ENCODE measurements at places on chromosomes 2 and 18.

DNA sequence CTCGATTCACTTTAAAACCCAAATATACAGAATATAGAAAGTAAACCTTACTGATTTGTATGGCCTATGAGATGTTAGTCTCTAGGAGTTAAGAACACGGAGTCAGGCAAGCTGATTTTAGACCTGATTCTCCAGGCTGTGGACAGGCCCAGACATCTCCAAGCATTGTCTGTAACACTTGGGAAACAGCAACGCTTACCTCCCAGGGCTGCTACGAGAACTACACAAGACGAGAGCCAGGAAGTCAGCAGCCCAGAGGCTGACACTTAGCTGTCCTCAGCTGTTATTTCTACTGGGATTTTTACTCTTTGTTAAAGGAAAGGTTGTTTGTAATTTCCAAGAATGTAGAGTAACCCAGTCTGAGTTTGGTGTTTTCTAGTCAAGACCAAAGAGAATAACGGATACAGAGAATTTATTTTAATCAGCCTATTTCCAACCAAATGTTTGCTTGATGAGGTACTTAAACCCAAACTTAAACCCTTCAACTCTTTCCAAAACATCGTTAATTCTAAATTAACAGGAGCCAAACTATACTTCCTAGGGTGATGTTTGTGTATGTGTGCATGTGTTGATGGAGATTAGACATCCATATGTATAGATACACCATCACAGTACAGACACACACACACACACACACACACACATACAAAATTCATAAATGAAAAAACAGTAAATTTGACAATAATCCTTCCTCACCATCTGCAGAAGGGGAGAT is 123.4 kb downstream of the LAMA1 start:
- DNase-seq = no peak

- no peak for DNase-seq
These were observed 282.1 kb upstream of the HS6ST1 start for GRCh38 chr2:128600581-128601297.

DNA sequence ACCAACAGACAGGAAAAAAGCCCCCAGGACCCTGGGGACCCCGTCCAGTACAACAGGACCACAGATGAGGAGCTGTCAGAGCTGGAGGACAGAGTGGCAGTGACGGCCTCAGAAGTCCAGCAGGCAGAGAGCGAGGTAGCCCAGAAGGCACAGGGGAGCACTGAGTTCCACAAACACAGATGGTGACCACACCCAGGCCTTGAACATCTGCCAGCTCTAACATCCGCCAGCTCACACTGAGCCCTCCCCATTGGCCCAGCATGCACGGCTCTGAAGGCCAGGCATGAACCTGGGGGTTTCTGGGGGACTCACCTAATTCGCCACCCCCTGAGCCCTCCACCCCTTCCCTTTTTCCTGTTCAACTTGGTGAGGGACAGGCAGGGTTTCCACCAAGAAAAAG is 25.6 kb upstream of the PRLH start:
- DNase-seq = no peak

DNA sequence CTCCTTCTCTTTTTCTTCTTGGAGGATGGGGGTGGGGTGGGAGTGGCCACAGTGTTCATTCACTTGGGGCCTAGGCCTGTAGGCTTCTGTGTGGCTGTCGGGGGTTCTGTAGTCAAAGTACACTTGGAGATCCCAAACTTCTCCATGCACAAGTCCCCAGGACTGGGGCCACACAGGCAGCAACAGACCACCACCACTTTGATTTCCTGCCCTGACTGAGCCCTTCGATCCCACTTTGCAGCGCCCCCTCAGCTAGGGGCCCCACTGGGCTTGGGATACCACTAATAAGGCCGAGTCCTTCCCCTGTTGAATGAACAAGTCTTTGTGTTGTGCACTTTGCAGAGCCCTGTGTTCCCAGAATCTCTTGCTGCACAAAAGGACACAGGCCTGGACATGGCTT is 5.5 kb upstream of the TEX51 start:
- DNase-seq = peak; percentile 12

DNA sequence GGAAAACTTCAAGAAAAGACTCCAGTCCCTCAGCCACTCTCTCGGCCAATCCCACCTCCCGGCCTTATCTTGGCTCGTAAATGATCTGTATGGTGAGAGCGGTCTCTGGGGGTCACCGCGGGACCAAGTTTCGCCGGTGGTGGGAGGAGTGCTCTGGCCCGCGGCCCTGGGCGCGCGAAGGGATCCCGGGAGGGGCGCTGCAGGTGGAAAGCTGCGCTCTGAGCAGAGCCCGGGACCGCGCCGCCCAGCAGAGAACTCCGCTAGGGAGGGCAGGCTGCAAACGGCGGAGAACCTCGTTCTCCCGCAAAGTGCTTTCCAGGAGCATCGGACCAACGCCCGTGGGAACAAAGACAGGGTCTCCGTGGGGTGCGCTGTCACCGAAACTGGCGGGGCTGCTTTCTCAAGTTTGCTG is 622 bp downstream of the LRP2 start:
- peak; percentile 87 for DNase-seq
